Naive B cell (primary cell): ENCODE measurements at places on chromosomes 7 and 10.

GRCh38 chr7:47707583-47707982 is 125.7 kb upstream of the TNS3 start:
- no peak for DNase-seq

- DNase-seq = no peak
Observed at GRCh38 chr10:47176206-47176902, 123.6 kb upstream of the GDF10 start.

GRCh38 chr10:77006836-77007511 is 630.6 kb downstream of the KCNMA1 start:
- no peak for DNase-seq

DNA sequence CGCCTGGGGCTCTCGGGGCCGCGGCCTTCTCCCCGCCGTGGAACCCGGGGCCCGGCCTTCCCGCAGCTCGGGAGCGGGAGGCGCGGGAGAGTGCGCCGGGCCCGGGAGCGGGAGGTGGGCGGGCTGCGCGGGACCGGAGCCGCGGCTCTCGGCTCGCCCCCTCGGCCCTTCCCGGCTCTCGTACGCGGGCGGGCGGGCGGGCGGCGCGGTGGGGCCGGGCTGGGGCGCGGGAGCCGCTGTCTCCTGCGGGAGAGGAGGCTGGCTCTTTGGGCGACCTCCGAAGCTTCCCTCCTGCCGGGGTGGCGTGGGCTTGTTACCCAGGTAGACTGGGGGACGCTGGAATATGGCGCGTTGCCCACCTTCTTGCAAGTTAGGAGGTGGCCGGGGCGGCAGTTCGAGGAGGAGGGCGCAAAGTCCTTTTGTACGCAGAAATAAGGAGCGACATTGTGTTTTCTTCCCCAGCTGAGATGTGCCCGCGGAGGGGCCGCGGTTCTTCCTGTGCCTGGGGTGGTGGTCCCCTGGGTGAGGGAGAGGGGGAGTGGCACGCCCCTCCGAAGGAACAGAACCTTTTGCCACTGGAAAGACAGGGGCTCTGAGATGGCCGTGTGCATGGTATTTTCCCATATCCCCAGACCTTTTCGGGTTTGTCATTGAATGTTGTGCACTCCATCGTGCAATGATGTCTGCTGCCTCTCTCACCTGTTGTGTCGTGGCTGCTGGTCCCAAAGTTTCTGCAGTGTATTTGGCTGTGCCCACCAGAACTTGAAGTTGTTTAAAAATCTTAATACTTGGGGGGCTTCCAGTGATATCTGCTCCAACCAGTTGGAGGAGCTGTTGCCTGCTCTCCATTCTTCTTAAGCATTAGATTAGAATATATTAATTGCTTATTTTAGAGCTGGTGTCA is 844 bp downstream of the NRF1 start:
- DNase-seq = peak; percentile 24

DNA sequence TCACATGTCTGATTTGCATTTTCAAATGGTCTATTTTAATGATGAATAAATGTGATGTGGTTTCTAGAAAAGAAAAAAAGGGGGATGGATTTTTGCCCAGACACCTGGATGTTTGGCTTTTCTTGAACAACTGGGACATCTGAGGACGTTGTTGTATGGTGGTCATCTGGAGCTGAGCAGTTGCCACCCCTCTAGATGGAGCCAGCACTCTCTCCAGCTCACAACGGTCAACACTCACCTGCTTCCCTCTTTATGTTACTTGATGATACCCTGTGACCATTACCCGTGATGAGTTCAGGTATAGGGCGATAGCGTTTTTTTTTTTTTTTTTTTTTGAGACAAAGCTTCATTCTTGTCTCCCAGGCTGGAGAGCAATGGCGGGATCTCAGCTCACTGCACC is 30.1 kb upstream of the PAXIP1 start:
- DNase-seq = no peak

GRCh38 chr10:112820320-112820719 is 129.7 kb upstream of the TCF7L2 start:
- DNase-seq = no peak

DNA sequence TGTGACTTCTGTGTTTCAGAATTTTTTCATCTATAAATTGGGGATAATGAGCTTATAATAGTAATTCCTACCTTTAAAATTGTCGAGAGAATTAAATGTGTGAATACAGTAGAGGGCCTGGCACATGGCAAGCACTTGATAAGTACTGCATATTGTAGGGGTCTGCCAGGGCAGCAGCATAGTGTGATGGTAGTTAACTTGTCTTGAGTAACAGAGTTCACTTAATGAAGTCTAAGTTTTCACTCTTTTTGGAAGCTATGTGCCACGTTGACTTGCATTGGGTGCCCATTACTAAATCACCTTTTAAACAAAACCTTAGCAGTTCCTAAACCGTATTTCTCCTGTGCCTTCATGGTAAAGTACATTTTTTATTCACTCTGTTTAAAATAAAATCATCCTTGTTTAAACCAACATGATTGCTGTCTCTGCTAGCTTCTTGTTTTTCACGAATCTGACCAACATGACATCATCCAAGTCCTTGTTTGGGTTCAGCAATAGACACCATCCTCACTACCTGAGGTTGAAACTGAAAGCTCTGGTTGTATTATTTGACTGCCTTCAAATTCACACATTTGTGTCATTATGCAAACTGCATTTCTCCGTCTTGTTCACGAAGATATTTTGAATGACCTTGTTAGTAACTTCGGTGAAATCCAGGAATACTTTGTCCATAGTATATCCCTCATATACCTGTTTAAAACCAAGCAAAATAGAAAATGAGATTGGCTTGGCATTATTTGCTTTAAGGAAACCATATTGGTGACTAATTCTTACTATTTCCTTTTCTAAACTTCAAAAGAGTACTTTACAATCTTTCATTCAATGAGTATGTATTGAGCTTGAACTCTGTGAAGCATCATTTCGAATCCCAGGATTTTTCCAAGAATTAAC is 340.2 kb downstream of the SUGCT start:
- DNase-seq = no peak

DNA sequence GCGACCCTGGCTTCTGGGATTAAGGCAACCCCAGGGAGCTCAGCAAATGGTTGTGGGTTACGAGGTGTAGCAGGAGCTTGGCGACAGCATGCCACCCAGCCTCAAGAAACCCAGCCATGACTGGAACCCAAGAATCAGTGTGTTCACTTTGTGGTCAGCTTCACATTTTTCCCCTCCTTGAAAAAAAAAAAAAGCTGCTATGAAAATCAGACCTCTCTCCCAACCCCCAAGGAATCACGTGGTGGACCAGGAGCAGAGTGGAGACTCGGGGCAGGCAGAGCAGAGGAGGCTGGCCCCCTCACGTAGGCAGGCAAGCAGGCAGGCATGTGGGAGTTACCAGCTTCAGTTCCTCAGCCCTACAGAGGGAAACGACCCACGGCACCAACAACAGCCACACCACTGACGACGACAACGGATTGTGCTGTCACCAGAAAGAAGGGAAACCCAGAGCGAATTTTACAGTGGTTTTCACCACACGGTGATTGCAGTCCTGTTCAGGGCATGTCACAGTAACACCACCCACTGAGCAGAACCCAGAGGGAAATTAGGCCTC is 203.4 kb downstream of the SLC25A13 start:
- DNase-seq = no peak

- no peak for DNase-seq
Observed at GRCh38 chr7:44580945-44581878, 819 bp downstream of the TMED4 start.

GRCh38 chr10:104802941-104803340 is 161.9 kb downstream of the SORCS3 start:
- DNase-seq = no peak

GRCh38 chr10:6200734-6201515 is 1.8 kb upstream of the PFKFB3 start:
- peak; percentile 20 for DNase-seq

GRCh38 chr7:90772410-90772809 is 176.3 kb downstream of the CDK14 start:
- DNase-seq = peak; percentile 72

DNA sequence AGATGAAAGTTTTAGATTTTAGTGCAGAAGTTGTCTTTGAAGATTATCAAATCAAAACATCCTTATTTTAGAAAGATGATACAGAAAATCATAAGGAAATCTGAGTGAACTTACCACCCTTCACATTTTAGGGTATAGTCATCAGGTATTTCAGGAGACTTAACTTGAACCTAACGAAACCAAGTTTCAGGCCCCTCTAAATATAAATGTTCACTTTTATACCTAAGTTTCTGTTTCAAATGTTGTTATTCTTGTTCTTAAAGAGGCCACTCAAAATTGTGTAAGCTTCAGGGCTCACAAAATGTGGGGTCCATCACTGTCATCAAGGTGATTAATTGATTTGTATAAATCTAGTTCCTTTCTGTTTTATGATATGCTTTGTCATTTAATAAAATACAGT is 216.2 kb downstream of the KIAA1217 start:
- DNase-seq = no peak

DNA sequence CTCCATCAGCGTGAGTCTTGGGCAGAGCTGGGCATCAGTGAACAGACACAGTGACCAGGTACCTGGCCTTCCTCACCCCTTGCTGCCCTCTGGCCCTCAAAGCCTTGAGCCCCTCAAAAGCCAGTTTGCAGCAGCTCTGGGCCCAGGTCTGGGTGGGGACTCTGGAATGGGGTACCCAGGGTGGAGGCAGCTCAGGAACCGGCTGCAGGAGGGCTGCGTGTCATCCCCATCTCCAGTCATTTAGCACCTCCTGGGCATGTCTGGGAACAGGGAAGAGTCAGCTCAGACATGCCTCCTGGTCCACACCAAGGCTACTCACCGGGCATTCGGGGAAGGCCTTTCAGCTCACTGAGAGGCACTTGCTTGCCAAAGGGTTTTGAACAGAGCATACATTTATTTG is 503.3 kb downstream of the TCERG1L start:
- DNase-seq = no peak

DNA sequence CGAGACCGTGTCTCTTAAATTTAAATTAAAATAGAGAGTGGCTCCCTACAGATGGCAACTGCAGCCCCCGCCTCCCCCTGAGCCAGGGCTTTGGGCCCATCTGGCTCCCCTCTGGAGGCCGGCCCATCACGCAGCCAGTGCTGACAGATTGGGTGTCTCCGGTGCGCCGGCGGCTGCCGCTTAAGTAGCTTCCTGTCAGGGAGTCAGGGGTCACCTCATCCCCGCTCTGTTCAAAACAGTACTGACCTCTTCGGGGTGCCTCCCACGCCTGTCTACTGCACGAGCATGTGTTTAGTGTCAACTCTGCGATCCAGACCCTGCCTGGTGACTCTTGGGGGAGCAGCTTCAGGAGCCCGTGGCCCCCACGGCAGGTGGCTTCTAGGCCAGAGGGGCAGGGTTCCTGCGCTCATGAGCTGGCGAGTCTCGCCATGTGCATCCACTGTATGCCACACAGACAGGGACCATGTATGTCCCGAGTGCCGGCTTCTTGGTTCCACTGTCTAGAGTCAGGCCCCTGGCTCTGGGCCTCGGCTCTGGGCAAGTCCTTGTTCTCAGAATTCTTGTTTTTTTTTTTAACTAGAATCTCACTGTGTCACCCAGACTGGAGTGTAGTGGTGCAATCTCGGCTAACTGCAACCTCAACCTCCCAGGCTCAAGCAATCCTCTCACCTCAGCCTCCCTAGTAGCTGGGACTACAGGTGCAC is 36.1 kb downstream of the KCTD7 start:
- no peak for DNase-seq

GRCh38 chr10:33428682-33429081 is 94.2 kb upstream of the NRP1 start:
- no peak for DNase-seq

DNA sequence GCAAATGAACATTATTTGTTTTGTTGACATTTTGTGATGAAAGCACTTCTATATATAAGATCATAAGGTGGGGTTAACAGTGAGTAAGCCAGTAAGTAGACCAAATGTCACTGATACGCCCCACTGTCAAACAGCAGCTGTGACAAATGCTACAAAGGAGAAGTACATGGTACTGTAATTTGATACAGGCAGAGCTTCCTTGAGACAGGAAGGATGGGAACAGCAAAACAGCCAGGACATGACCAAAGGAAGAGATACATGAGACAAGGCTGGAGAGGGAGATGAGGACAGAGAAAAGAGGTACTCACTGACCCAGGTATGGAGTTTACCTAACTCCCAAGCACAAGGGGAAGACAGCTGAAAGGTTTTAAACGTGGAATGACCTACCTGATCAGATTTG is 127.0 kb downstream of the SRPK2 start:
- DNase-seq = no peak

GRCh38 chr7:39184391-39184790 is 206.7 kb downstream of the POU6F2 start:
- DNase-seq = no peak

DNA sequence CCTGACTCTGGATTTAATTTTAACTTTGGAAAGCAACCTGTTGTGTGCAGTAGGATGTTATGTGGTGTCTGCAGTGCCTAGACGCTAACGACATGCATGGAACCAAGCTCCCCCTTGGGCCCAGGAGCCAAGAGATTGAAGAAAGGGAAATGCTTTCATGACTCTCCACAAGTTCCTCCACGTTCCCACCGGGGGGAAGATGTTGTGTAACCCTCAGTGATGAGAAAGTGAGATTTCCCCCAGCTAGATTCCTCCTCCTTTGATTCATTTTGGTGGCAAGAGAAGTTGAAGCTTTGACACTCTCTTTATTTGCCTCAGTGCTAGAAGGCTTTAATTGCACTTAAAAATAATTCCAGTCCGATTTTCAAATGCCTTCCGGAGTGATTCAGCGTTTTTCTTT is 157.9 kb upstream of the INSYN2A start:
- DNase-seq = no peak

- DNase-seq = no peak
Observed at GRCh38 chr10:78318305-78318704, 284.6 kb downstream of the RPS24 start.
